Erythroblast (primary cell): ENCODE measurements at places on chromosomes 3 and 15.

DNA sequence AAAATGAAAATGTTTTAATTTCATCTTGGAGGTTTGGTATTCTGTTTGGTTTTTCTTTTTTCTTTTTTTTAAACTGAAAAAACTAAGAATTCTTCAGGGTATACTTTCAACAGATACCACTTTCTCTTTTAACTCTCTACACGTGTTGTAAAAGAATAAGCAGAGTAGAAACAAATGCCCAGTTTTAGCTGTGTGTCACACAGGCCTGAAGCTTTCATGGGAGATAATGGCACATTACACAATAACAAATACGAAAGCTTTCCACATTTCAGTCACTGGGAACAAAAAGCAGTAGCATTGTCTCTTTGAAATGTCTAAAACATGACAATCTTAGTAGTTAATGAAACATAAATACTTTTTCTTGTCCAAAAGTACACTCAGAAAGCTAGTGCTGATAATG, 818.5 kb downstream of the TBL1XR1 start:
- DNase-seq: no peak

DNA sequence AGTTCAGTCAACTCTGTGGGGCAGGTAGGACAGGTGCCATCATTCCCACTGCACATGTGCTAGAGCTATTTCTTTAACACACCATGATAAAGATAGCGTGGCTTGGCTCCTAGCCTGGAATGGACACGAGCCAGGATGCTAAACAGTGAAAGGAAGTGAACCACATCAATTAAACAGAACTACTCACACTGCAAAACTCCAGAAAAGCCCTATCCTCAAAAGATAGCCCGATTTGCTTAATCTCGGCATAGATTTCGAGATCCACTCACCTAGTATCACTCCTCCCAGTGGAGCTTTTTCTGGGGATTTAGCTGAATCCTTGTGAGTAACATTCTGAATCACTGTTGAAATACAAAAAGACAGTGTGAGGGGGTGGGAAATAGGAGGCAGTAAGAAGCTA, 118.0 kb downstream of the ABI3BP start:
- DNase-seq: no peak

DNA sequence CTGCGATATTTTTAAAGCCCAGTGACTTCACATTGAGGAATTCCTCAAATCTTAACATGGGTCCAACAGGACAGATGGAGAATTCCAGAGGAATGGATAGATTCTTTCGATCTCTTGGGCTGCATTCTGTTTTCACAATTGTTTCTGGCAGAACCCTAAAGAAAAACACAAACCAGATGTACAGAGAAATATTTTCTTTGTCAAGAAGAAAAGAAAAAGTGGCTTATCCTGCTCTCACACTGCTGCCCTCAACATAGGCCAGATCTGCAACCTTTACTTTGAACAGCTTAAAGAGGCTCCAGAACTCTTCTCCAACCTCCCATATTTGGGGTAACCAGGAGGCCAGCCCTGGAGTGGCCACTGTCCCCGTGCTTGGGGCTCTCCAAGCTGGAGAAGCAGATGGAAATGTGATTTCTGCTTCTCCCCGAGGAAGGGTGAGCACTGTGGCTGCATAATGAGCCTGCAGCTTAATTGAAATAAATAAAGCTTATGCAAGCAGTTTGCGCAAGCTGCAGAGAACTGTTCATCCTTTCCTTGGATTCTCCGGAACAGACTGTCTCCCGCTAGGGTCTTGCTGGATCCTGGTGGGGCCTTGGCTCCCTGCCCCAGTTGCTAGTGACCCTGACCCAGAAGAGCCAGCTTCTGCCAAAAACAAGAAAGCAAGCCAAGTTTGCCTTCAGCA, 453.2 kb upstream of the PROK2 start:
- DNase-seq: no peak

GRCh38 chr3:34157491-34157890, 359.1 kb downstream of the PDCD6IP start:
- no peak for DNase-seq

GRCh38 chr3:63896332-63897030, 15.7 kb downstream of the SCAANT1 start:
- no peak for DNase-seq

DNA sequence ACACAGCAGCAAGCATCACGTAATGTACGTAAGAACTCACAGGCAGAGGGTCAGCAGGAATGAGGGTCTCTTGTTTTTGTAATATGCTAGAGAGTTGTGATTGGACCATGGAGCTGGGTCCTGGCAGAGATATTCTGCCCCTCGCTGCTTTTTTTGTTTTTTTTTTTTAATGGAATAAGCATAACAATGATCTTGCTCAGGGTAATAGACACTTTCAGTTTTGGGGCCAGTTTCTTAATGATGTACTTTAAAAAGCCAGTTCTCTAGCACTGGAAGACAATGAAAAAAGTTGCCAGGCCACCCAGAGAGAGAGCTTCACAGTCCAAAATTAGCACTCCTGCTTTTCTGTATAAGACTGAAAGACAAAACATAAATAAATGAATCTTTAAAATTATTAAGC, 29.0 kb upstream of the PLSCR4 start:
- DNase-seq: no peak

DNA sequence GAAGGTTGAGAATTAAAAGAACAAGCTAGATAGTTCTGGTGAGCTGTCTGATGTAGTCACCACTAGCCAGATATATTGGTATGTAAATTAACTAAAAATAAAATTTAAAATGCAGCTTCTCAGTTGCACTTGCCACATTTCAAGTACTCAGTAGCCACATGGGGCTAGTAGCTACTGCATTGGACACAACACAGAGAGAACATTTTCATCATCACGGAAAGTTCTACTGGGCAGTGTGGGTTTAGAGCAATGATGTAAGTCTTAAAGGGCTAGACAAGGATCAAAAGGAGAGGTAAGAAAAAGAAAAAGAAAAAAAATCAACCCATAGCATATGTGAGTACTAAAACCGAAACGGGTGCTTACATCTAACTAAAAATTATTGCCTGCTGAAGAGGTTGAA, 282.4 kb upstream of the LRRFIP2 start:
- DNase-seq: no peak
